ENCODE measurements at places on chromosomes 2 and 18.

GRCh38 chr2:201258666-201259615, 1.4 kb upstream of the CASP8 start:
- no peak for DNase-seq

DNA sequence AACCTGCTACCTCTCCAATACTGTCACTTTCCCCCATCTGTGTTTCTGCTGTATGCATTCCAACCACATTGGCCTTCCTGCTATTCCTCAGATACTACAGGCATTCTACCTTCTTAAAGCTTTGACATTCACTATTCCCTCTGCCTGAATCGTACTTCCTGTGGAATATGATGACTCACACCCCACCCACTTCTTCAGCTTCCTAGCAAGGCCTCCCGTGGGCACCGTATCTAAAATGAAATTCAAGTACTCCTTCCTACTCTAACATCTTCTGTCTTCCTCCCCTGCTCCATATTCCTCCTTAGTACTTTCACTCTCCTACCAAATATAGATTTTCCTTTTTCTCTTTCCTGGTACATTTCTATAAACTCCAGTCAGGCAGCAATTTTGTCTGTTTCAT, 710.4 kb downstream of the RNF144A start:
- no peak for DNase-seq

DNA sequence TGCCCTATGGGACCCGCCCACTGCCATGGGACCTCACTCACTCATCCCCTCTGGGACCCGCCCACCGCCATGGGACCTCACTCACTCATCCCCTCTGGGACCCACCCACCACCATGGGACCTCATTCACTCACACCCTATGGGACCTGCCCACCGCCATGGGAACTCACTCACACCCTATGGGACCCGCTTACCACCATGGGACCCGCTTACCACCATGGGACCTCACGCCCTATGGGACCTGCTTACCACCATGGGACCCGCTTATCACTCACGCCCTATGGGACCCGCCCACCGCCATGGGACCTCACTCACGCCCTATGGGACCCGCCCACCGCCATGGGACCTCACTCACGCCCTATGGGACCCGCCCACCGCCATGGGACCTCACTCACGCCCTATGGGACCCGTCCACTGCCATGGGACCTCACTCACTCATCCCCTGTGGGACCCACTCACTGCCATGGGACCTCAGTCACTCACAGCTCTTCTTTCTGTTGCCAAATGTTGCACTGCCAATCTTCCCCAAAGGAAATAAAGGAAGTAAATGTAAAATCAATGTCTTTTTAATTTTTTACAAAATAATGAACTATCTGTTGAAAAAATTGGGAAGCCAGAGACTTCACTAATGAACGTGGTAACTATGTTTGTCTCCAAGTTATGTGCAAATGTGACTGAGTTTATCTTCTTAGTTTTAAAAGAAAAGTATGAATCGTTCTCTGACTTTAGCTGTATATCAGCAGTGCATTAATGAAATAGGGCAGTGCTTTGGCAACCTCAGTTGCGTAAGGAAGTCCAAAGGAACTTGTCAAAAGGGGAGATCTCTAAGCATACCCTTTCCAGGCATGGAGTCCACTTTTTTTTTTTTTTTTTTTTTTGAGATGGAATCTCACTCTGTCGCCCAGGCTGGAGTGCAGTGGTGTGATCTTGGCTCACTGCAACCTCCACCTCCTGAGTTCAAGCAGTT, 101.5 kb upstream of the MGAT5 start:
- DNase-seq, result no peak

DNA sequence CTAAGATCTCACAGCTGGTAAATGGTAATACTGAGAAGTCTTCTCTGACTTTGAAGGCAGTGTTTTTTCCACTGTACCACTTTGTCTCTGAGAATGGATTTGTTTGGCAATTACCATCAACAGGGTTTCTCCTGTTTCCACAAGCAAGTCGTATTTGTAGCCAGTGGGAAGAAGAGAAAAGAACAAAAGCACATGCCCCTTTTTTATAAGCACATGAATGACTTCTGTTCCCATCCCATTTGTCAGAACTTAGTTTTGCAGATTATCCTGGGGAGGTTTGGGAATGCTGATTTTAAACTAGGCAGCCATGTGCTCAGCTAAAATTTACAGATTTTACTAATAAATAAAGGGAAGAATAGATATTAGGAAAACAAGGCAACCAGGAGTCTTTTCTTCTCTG, 92.9 kb upstream of the ZSWIM2 start:
- no peak for DNase-seq

DNA sequence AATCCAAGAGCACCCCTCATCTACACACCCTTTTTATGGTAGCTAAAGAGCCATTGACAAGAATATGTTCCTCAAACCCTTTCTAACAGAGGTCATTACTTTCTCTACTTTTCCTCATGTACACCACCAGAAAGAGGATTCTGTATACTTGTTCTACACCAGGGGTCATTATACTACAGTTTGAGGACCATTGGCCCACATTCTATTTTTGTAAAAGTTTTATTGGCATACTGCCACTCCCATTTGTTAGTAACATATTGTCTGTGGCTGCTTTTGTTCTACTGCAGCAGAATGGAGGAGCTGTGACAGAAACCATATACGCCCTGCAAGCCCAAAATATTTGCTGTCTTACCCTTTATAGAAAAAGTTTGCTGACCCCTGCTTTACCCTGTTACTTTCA, 14.3 kb downstream of the HTR2B start:
- DNase-seq, result no peak

DNA sequence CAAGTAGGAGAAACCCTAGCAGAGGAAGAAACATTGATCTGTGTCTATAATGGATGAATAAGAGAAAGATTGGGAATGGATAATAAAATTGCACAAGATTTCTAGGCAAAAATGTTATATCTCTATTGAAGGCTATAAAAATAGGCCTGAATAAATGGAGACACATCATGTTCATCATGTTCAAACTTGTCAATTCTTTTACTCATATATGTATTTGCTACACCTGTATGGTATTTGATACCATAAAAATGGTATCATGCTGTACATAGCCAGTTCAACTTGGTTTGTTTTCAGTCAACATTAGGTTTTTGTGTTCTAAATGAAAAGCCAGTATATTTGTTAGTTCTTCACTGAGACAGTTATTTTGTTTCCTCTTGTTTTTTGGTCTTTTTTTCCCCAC, 132.2 kb upstream of the RNF152 start:
- no peak for DNase-seq

DNA sequence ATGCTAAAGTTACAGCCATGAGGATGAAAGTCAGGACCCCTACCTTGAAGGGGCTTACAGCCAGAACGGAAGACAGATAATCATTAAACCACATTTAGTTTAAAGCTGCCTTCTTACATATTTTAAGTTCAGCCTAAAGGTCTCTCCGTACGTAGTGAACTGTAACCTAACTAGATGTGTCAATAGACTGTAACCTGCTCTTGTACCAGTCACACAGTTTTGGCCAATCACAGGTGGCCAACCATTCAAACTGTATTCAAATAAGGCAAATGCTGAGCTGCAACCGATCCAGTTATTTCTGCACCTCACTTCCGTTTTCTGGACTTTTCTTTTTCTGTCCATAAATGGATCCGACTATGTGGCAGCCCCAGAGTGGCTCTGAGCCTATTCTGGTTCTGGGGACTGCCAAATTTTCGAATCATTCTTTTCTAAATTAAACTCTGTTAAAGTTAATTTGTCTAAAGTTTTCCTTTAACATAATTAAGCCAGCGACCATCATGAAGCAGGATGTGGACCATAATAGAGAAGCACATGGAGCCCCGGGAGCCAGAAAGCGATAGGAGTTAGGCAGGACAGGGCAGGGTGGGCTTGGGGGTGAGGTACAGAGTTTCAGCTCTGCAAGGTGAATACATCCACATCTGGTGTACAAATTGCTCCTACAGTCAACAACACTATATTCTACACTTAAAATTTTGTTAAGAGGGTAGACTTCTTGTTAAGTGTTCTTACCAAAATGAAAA, 48.4 kb upstream of the YPEL5 start:
- DNase-seq, result no peak

DNA sequence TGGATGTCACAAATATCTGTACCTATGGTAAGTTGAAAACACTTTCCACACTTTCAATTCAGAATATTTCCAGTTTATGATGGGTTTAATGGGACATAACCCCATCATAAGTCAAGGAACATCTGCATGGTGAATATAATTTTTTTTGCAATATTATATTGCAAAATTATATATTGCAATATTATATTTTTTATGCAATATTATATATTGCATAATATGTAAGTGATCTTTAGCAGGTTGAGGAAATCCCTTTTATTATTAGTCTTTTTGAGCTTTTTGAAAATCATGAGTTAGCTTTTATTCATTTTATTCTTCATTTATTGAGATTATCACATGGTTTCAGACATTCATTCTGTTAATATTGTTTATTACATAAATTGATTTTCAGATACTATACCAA, 342.2 kb upstream of the GALNT5 start:
- DNase-seq, result no peak

GRCh38 chr18:63259567-63260379, 59.8 kb downstream of the BCL2 start:
- no peak for DNase-seq

- DNase-seq, result no peak
These were observed 255.7 kb downstream of the HNMT start for GRCh38 chr2:138219961-138220360.

GRCh38 chr2:60507211-60507965, 46.1 kb downstream of the BCL11A start:
- no peak for DNase-seq

- no peak for DNase-seq
These were observed 40.3 kb downstream of the EML6 start for GRCh38 chr2:54763636-54764291.

DNA sequence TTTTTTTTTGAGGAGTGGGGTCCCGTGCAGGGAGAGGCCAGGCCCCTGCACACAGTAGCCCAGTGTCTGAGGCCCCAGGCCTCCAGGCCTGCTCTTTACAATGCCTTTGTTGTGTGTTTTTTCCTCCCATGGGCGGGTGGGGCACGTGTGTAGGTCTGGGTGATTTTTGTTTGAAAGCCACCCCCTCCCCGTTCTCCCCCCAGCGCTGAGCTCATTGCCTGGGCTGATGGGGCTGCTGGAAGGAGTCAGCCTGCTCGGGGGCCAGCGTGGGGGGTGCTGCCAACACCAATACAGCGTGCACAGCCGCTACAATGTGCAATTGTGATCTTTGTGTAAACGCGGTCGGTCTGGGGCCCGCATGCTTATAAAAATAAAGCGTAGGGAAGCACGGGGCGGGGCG, 142.7 kb downstream of the DYSF start:
- DNase-seq, result no peak

GRCh38 chr2:28032816-28033215, 142.3 kb downstream of the BABAM2 start:
- DNase-seq, result no peak

DNA sequence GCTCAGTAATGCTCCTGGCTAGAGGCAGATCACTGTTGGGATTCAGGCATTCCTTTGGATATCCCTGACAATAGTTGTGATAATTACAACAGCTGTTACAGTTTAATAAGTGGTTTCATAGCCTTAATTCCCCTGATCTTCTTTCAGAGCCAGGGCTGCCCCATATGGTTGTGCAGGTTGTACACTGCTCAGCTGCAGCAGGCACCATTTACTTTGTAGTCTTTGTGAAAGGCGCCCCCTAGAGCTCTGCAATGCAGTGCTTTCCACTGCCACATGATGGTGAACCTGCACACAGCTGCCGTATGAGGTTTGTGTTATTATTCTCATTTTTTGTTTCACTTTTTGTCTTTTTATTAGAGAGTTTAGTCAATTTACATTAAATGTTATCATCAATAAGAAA, 239.1 kb downstream of the KCNS3 start:
- DNase-seq, result no peak

GRCh38 chr18:48430150-48430549, 21.0 kb upstream of the ZBTB7C start:
- no peak for DNase-seq

DNA sequence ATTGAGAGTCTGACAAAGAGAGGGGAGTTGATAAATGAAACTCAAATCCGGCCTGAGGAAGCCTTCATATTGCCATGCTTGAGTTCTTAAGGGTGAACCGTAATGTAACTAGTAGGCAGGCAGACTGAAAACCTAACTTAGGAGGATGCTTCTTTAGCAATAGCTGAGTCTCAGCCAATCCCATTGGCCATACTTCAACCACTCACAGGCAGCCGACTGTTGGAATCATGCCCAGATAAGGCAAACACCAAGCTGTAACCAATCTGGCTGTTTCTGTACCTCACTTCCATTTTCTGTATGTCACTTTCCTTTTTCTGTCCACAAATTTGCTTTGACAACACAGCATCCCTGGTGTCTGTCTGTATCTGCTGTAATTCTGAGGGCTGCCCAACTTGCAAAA, 39.5 kb downstream of the TPRKB start:
- no peak for DNase-seq
